Fibroblast of pulmonary artery (primary cell): ENCODE measurements at places on chromosomes 6 and 20.

DNA sequence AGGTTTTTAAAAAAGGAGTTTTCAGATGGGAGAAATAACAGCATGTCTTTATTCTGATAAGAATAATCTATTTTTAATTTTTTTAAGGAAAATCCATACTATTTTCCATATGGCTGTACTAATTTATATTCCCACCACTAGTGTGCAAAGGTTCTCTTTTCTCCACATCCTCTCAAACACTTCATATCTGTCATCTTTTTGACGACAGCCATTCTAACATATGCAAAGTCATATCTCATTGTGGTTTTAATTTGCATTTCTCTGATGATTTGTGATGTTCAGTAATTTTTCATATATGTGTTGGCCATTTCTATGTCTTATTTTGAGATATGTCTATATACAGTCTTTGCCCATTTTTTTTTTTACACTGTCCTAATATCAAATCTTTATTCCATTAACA, 280.6 kb upstream of the RUNX2 start:
- DNase-seq: no peak

DNA sequence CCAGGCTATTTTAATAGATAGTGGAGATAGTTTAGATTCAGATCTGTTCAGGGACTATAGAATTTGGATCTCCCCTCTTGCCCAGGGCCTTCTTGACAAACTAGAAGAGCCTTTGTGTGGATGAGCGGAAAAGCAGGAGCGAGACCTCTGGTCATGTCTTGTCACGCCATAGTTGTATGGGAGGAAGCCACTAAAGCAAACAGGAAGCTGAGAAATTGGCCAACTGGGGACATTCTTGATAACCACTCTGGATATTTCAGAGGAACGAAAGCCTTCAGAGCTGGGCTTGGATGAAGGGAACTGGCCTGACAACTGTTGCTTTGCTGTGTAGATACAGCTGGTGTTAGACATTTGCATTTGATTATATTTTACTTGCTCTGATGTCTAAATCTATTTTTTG, 54.1 kb upstream of the EXOC2 start:
- no peak for DNase-seq

GRCh38 chr20:15185322-15185721, 847.9 kb upstream of the FLRT3 start:
- no peak for DNase-seq

DNA sequence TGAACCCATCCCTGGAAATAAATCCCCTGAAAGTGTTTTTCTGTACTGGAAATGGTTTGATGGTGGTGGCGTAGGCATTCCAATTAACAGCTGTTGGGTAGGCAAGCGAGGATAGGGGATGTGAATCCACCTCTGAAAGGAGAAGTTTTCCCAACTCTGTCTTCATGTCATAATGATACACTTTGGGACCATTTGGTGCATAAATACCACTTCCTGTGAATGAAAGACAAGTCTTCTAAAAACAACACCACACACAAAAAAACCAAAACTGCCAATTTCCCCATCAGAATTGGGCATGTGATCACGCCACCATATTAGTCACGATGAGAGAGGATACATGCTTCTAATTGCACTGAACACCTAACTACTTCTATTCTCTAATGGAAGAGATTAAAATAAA, 6.4 kb downstream of the VNN2 start:
- no peak for DNase-seq

DNA sequence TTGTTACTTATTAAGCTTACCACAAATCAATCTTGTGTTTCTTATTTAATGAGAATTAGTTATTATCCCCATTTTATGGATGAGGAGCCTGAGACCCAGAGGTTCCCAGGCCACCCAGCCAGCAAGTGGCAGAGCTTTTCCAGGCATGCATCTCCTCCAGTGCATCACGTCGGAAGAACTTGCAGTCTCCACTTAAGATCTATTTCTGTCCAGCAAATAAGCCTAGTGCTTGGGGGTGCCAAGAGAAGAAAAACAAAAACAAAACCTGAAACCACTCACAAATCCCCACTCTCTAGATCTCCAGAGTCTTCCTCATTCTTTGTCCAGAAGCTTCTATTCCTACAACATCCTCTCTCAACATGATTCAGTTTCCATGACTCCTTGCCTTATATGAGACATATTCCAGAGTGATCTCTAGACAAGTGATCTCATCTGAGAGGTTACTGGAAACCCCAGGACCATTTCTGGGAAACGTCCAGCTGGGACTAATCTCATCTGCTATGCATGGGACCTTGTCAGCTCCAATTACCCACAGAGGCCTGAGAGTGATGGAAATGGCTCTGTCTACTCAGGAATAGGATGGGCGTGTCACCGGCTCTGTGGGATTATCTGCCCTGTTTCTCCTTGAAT, 4.1 kb downstream of the GUCA1B start:
- peak; percentile 64 for DNase-seq

GRCh38 chr20:32457479-32457986, 99.4 kb downstream of the ASXL1 start:
- DNase-seq: peak; percentile 59
